ENCODE measurements at places on chromosomes 4 and X.
A peak's percentile ranks its signal among the peaks of the same experiment; 100 is the strongest.

- DNase-seq: no peak
These were observed 14.5 kb downstream of the DOCK11 start for GRCh38 chrX:118510111-118510510.

GRCh38 chrX:154714925-154715324, 36.0 kb downstream of the GAB3 start:
- DNase-seq: peak; percentile 84

DNA sequence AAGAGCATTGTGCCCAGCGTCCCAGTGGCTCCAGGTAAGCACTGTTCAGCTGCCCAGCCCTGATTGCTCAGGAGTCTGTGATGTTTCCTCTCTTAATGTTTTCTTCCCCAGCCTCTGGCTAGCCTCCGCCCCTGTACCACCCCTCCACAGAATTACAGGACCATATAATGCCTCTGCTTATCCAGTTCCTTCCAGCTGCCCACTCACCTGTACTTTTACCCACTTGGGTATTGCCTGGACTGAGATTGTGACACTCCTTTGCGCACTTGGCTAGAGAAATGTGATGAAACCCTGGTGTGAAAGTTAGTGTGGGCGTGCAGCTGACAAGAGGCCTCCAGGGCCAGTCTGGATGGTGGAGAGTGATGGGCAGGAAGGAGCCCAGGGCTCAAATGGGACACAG, at the start of gene AWAT2:
Gene AWAT2, minus strand, starts transcription at position 14 of the 400 bp plus-strand sequence. Its CDS starts 6 bp downstream, at position 8.
- DNase-seq: no peak

GRCh38 chr4:169048868-169049414, 38.9 kb upstream of the CBR4 start:
- DNase-seq: no peak

- no peak for DNase-seq
These were observed 528 bp upstream of the SNCA start for GRCh38 chr4:89837385-89837992.

- peak; percentile 83 for DNase-seq
These were observed 31.8 kb upstream of the IQSEC2 start for GRCh38 chrX:53312946-53313727.

- no peak for DNase-seq
These were observed 16.6 kb downstream of the P2RY8 start for GRCh38 chrX:1520350-1520749.

GRCh38 chr4:26127851-26128337, 192.9 kb upstream of the RBPJ start:
- no peak for DNase-seq

- DNase-seq: no peak
These were observed 13.4 kb upstream of the HPSE start for GRCh38 chr4:83348074-83348473.

GRCh38 chrX:57772637-57773036, 92.6 kb upstream of the NLRP2B start:
- peak; percentile 32 for DNase-seq

GRCh38 chr4:102869569-102870197, 891 bp downstream of the CISD2 start:
- peak; percentile 43 for DNase-seq

DNA sequence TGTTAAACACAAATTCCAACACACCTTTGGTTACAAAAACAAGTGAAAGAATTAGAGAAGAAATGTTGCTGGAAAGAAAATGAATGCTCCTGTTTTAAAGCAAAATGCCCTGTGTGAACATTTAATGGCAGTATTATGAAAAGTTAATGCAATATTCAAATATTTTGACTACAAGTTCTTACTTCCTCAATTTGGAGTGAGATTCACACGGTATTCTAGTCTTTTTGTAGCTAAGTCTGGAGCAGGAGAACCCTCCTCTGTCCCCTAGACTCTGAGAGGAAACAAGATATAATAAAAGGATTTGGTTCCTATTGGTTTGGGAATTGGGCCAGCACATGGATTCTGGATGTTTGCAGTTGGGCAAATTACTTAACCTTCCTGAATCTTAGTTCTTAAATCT, 12.7 kb downstream of the MAD2L1 start:
- no peak for DNase-seq

GRCh38 chr4:184453365-184454160, 20.8 kb downstream of the IRF2 start:
- DNase-seq: peak; percentile 7

DNA sequence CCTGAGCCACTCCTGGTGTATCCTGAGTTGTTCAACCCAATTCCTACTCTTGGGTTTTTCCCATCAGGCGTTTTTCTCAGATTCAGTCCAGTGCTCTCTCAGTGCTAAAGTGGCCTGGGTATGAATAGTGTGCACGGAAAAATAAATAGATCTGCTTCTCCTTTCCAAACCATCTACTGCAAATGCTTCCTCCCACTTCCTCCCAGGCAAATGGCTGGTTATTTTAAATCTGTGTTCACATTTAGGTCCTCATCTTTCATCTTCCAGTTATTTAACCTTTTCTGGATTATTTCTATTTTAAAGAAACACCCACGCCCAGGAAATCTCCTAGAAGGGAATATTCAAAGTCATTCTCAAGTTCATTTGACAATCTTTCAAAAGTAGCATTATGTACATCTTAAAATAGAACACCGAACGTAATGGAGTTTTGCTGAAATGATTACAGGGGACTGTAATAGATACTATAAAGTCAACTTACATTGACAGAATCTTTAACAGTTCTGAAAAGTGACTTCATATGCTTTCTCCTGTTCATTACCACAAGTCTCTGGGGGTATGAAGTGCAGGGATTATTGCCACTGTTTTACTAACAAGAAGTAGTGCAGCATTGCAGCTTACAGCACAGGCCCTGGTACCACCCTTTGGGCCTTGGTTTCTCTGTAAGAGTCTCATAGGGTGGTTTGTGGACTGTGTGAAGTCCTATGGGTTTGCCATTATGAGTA, 66.3 kb downstream of the MED28 start:
- no peak for DNase-seq

GRCh38 chr4:48347282-48347921, 6.1 kb downstream of the SLAIN2 start:
- no peak for DNase-seq

- no peak for DNase-seq
These were observed 75.9 kb upstream of the CPEB2 start for GRCh38 chr4:14926368-14926767.

- DNase-seq: no peak
These were observed 3.6 kb upstream of the PDE5A start for GRCh38 chr4:119632216-119632615.

DNA sequence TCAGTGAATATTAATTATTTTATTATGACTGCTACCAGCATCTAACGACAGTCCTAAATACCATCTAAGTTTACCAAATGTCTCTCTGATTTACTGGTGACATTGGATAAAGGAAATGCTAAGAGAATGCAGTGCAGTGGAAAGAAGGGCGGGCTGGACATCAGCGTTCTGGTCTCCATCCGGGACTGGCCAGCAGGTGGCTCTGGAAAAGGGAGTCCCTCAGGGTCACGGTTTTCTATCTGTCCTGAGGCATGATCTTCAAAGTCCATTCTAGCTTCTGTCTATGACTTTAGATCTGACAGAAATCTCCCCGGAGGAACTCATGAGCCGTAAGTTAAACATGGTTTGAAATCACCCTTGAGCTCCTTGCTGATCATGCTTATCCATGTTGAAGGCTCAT, 3.3 kb downstream of the TRIM2 start:
- peak; percentile 84 for DNase-seq

DNA sequence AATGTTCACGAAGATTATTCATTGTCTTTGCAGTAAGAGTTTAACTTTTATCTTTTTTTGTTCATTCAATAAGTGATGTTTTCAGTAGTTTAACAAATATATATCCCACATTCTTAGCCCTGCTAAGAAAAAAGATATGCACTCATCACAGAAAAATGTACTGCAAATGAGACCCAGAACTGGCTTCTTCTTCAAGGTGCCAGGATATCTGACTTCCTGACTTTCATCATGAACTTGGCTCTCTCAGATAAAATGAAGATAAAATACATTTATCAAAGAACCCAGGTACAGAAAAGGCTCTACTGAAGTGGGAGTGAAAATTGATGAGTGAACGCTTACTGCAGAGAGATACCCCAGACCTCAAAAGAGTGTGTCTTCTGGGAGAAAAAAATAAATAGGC, 177.8 kb upstream of the DKK2 start:
- no peak for DNase-seq

GRCh38 chr4:20506827-20507226, 193.4 kb upstream of the PACRGL start:
- no peak for DNase-seq

- peak; percentile 18 for DNase-seq
These were observed 686 bp downstream of the FIP1L1 start for GRCh38 chr4:53378171-53378482.

GRCh38 chr4:128483816-128484215, 196.2 kb upstream of the PGRMC2 start:
- no peak for DNase-seq

DNA sequence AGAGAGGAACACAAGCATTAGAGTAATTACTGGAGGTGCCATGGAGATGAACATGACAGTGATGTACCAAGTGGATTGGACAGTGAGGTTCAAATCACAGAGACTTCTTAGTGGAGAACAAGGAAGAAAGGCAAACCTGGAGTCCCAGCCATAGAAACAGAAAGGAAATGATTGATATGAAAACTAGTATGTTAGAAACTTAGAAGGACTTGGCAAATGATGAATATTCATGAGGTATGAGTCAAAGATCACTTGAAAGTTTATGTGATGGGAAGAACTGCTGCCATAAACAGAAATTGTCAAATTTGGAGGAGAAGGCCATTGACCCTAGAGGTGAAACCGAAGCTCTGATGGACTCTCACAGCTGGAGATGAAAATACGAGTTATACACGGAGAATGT, 88.2 kb downstream of the PHOX2B start:
- DNase-seq: no peak

DNA sequence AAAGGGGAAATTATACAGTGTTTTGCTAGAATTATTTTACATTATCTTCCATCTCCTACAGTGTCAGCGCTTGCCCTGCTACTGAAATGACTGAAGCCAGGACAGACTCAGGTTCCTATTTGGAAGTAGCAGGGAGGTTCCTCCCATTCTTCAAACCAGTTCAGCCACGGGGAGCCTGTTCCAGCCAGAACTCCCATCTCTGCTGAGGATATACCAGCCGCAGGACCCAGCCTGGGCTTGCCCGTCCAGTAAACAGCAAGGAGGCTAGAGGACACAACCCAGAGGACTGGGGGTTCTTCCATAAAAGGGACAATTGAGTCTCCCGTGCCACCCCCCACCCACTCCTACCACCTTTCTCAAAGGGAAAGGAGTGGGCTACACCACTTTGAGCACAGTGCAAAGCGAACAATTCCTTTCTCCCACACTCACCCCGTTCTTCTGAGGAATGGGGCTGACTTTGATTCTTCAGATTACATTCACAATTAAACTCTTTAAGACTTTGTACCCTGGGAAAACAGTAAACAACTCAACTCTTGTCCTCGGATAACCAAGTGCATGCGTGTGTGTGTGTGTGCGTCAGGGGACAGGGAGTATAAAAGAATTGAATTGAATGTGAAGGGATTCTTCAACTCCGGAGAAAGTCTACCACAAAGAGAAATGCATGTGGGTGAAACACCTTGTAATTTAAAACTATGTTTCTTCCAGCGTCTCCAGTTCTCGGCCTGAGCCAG, 31.0 kb upstream of the PPARGC1A start:
- DNase-seq: no peak

- peak; percentile 59 for DNase-seq
These were observed 171.7 kb downstream of the PAPSS1 start for GRCh38 chr4:107548211-107548905.

- DNase-seq: peak; percentile 19
These were observed 1.1 kb downstream of the SLC9B2 start for GRCh38 chr4:103075435-103075893.

- no peak for DNase-seq
These were observed 78.3 kb upstream of the C1QTNF7 start for GRCh38 chr4:15349531-15349935.

GRCh38 chr4:125243789-125244397, 70.9 kb upstream of the FAT4 start:
- no peak for DNase-seq

- DNase-seq: no peak
These were observed 1.0 kb upstream of the DDX60 start for GRCh38 chr4:168319486-168320019.

DNA sequence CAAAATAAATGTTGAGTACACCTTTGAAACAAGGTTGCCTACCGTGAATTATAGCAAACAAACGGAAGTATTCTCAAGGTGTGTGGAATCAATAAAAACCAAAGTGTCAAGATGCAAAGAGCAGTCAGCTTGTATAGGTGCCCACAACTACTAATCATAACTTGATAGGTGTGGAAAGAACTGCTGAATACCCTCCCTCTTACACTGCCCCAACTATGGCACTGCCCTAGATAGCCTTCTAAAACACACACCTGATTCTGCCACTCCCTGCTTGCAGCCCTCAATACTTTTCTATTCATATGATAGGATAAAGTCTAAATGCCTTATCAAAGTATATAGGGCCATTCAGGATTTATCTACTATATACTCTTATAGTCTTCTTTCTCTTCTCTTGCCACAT, 31.1 kb upstream of the SLC4A4 start:
- DNase-seq: no peak

DNA sequence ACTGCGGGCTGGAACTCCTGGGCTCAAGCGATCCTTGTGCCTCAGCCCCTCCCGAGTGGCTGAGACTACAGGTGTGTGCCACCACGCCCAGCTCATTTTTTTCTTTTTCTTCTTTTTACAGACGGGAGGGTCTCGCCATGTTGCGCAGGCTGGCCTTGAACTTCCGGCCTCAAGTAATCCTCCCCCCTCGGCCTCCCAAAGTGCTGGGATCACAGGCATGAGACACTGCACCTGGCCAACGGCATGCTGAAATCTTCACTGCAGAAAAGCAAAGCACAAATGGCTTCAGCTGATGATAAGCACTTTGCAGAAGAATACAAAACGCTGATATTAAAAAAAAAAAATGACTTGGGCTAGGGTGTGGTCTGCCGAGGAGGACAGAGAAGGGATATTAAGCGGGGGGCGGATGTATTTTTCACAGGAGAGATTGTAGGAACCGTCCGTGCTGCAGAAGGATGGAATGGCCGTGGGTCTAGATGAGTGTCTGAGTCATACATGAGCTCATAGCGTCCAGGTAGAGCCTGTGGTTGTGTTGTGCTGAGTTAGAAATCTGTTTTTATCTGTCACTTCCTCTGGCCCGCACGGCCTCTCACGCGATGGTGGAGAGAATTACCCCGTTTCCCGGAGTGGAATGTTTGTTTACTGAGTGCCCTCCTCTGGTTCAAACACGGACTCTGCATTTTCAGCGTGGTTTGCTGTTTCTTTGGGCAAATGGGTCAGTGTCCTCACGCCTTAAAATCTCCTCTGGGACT, 8.5 kb upstream of the AKAP17A start:
- DNase-seq: peak; percentile 22

GRCh38 chr4:186545436-186545835, 9.9 kb downstream of the MTNR1A start:
- DNase-seq: no peak

- DNase-seq: no peak
These were observed 1117.3 kb downstream of the PCDH18 start for GRCh38 chr4:136414981-136415380.

DNA sequence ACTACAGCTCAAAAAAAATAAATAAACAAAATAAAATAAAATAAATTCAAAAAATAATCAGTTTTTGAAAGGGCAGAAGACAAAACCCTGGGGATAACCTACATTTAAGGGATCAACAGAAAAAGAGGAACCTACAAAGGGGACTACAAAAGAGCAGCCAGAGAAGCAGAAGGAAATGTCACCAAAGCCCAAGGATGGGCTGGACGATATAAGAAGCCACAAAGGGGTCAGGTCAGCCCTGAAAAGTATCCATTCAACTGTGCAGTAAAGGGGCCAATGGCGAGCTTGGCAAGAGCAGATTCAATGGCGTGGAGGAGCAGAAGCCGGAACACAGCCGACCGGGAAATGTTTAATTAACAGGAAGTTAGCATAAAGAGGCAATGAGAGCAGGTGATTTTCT, 16.9 kb downstream of the ACOT9 start:
- no peak for DNase-seq

Data from HT-29 (cell line).